ENCODE measurements at places on chromosomes 1 and 21. TPM values are rescaled to one million over a fixed set of nuclear protein-coding genes. Genes with fewer than 3 reads are reported as not detected.

- no peak overlapping the region for H3K4me3 ChIP-seq
- no peaks in the 10 kb centered on the region for H3K27me3 ChIP-seq
- H3K4me1 ChIP-seq = peaks cover 2% of the 10 kb centered on the region
- H3K36me3 ChIP-seq = no peaks in the 10 kb centered on the region
- no peak overlapping the region for H3K27ac ChIP-seq
- no peak for DNase-seq
Measured at GRCh38 chr1:184027826-184028695, 9.5 kb downstream of the COLGALT2 start.

KIFAP3 gene
- total RNA-seq = 38.3 TPM

DNA sequence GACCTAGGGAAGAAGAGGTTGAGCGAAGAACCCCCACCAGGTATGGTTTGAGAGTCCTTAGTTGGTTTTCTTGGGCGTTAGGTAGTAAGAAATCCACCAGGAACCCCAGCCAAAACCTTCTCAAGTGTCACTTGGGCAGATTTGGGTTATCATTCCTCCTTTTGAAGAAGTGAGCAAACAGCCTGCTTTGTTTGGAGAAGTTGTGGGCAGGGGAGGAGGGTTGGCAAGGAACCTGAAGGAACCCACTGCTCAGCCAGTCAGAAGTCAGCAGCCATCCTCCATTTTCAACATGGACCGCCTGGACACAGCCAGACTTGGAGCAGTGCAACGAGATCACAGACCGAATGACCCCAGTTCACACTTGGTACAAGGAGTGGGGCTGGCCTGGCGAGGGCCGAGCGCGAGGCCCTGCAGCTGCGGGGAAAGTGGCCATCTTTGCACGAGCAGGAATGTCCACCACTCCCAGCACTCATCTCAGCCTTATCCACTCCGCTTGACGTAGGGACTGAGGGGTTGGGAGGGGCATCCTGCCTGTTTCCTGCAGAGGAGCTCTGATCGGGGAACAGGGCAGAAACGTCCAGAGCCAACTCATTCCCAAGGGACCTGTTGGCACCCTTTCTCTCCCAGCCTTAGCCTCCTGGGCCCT is 7.2 kb downstream of the ADPRS start:
- no peak overlapping the region for H3K27ac ChIP-seq
- no peak for DNase-seq
- no peaks in the 10 kb centered on the region for H3K36me3 ChIP-seq

- no peak overlapping the region for H3K4me3 ChIP-seq
- DNase-seq = no peak
- H3K27ac ChIP-seq = no peak overlapping the region
- no peaks in the 10 kb centered on the region for H3K36me3 ChIP-seq
Measured at GRCh38 chr1:92951141-92951582, 10.1 kb downstream of the DIPK1A start.

DNA sequence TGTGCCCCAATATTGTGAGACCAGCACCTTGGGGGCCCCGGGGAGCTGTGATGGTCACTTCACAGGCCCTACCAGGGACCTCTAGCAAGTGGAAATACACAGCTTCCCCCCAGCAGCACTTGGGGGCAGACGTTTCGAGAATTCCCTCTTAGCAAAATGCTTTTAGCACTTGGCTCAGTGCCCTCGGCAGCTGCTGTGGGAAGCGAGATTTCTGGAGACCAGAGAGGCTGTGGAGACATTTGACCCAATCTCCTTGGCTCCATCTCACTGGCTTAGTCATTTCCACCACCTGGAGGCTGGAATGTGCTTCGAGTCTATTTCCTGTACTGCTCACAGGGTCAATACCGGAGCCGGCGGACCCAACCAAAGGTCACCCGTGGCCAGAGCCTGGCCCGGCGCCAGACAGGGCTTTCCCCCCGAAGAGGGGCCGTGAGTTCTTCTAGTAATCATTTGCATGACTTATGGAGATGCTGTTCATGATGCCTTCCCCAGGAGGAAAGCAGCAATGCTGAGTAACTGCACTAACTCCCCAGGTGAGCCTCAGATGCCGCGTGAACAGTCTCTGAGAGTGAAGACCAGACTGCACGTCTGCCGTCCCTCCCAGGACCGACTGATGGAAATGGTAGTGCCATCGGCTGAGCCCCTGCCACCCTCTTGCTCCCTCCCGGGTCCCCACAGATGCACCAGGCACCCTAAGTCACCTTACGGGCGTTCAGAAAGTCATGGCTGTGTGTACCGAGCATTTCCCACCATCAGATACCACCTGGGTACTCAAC is 4.4 kb upstream of the C2CD2 start:
- peak; percentile 45 for DNase-seq
- H3K27me3 ChIP-seq = peaks cover 26% of the 10 kb centered on the region
- H3K4me1 ChIP-seq = peaks cover 11% of the 10 kb centered on the region
- H3K36me3 ChIP-seq = no peaks in the 10 kb centered on the region
- no peak overlapping the region for H3K4me3 ChIP-seq
- no peak overlapping the region for H3K27ac ChIP-seq

RC3H1 gene
- 53.2 TPM for total RNA-seq

DNA sequence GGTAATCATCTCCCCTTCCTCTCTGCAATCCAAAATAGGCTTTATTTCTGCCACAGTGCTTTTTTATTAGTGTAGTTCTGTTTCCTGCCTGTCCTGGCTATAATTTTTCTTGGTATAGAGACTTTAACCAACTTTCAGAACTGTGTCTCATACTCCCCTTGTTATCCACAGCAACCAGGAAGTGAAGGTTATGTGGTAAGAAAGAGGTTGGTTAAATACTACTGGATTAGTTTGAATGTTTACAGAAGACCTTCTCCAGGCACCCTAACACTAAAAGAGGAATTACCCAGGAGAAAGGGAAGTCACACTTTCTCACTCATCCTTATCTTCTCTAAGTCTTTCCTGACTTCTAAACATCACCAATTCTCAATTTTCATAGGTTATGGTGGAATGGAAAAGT is 17.8 kb upstream of the TNFSF4 start:
- H3K4me3 ChIP-seq = peak overlapping the region; percentile 42
- H3K36me3 ChIP-seq = peaks cover 14% of the 10 kb centered on the region
- H3K27me3 ChIP-seq = no peaks in the 10 kb centered on the region
- H3K27ac ChIP-seq = peak overlapping the region; percentile 2
- no peak for DNase-seq

GRCh38 chr21:37551993-37552355 is 185.4 kb downstream of the DYRK1A start:
- no peaks in the 10 kb centered on the region for H3K36me3 ChIP-seq
- H3K4me3 ChIP-seq = no peak overlapping the region
- peaks cover 17% of the 10 kb centered on the region for H3K4me1 ChIP-seq

GRCh38 chr1:67429011-67429527 is 1.1 kb downstream of the SERBP1 start:
- no peaks in the 10 kb centered on the region for H3K27me3 ChIP-seq
- no peak for DNase-seq
- H3K36me3 ChIP-seq = peaks cover 51% of the 10 kb centered on the region
- H3K4me1 ChIP-seq = peaks cover 60% of the 10 kb centered on the region

- no peaks in the 10 kb centered on the region for H3K4me1 ChIP-seq
- H3K4me3 ChIP-seq = no peak overlapping the region
- no peak overlapping the region for H3K27ac ChIP-seq
- no peak for DNase-seq
Measured at GRCh38 chr21:43316156-43316845, 110.6 kb downstream of the SIK1 start.

DNA sequence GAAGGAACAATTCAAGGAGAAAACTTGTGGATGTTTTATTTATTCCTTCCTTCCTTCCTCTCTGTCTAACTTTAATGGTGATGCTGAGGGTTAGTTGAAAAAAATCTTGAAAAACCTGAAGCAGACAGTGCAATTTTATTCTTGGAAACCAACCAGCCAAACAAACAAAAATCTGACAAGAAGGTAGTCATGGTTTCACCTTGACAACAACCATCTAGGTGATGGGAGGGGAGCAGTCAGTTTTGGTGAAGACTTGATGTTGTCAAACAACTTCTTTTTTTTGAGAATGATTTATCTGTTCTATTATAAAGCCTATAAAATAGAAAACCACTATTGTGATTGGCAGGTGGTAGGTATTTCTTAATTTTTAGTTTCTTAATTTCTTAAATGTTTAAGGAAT is 92.4 kb upstream of the GPR88 start:
- DNase-seq = no peak
- H3K4me1 ChIP-seq = peaks cover 37% of the 10 kb centered on the region
- H3K27ac ChIP-seq = peak overlapping the region; percentile 86
- no peaks in the 10 kb centered on the region for H3K27me3 ChIP-seq
- H3K4me3 ChIP-seq = peak overlapping the region; percentile 87

DNA sequence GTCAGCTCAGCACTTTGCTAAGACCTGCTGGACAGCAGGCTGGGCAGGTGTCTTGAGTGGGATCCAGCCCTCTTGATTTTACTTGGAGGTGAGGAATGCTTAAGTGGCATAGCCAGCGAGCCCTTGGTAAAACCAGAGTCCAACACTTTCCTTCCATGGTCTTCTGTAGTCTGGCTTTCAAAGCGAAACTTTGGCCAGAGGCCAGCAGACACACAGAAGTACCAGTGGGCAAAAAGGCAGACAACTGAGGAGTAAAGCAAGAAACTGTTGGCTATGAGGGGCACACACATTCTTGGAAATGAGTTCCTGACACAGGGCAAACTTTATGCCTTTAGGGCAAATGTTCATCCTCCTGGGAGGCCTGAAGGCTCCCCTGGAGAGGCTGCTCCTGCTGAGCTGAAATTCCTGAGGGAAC is 281.0 kb upstream of the POU3F1 start:
- H3K27ac ChIP-seq = no peak overlapping the region
- peaks cover 27% of the 10 kb centered on the region for H3K27me3 ChIP-seq
- H3K4me3 ChIP-seq = no peak overlapping the region
- no peak for DNase-seq
- H3K36me3 ChIP-seq = no peaks in the 10 kb centered on the region
- H3K4me1 ChIP-seq = no peaks in the 10 kb centered on the region

CHI3L2 gene
- 4.3 TPM for total RNA-seq

DNA sequence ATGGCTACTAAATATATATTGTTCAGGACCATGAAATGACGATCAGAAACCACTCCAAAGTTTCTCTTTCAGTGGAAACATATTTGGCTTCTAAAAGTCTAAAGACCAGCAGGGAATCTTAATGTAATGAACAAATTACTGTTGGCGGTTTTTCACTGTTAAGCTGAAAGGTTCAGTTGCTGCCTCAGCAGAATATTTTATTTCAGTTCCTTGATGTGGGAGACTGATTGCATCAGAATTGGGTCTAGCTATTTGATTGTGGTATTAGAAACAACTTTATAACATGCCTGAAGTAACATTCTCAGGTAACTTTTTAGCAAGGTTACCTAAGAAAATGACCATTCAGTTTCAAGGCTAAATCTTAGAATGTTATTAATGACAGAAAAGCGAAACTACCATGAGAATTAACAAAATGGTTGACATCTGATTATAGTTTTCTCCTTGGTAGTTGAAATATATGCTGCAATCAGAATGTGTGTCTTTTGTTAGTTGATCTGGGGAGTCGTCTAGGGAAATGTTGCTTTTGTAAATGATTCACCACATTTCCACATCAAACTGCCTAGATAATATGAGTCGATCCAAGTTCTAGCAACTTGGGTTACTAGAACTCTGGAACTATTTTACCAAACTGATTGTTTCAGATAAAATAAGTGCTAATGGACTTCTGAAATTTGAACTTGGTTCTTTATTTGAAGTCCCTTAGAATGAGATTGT is 200.4 kb downstream of the HMCN1 start:
- no peaks in the 10 kb centered on the region for H3K4me1 ChIP-seq
- peaks cover 4% of the 10 kb centered on the region for H3K27me3 ChIP-seq
- H3K36me3 ChIP-seq = no peaks in the 10 kb centered on the region
- H3K27ac ChIP-seq = no peak overlapping the region
- H3K4me3 ChIP-seq = no peak overlapping the region

Data from natural killer cell treated with Interleukin-12 subunit alpha and Interleukin-12 subunit beta and Interleukin-15 and Interleukin-18, amount 100 ng/mL, for 72 hours (primary cell).